ENCODE measurements at places on chromosomes 1 and 21. TPM values are rescaled to one million over a fixed set of nuclear protein-coding genes. Genes with fewer than 3 reads are reported as not detected.

- peak; percentile 90 for DNase-seq
Observed at GRCh38 chr1:181044449-181044966, 10.7 kb downstream of the MR1 start.

DNA sequence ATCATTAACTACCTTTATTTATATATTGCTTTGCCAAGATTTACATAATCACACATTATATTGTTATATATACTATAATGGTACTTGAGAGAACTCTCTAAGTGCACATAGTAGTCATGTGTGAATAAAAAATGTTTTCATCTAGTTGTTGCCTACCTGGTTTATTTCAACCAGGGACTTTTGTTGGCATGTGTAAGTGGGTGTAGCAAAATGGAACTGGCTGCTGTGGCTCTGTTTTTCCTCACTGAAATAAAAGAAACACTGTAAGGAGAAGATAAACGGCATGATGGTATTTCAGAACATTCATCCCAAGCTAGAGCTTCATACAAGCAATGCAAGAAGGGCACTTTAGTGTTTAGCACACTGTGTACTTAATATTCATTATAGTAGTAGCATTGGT is 14.9 kb downstream of the RBBP4 start:
- DNase-seq, result no peak

- no peak for DNase-seq
Observed at GRCh38 chr1:241747992-241748391, 95.9 kb downstream of the WDR64 start.

DNA sequence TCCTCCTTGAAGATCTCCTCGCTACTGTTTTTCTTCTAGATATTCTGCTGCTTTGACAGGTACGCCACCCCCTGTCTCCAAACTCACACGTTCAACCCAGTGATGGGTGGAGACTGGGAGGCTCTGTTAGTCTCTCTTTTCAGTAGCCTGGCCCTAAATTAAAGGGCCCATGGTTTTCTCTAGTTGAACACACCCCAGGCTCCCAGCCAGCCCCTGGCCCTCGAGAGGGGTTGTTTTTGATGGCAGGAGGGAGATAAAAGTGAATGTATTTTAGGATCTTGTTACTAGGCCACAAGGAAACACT is 21.6 kb upstream of the CLDN14 start:
- no peak for DNase-seq

- DNase-seq, result no peak
Observed at GRCh38 chr1:117556341-117556740, 49.5 kb upstream of the TENT5C start.

DNA sequence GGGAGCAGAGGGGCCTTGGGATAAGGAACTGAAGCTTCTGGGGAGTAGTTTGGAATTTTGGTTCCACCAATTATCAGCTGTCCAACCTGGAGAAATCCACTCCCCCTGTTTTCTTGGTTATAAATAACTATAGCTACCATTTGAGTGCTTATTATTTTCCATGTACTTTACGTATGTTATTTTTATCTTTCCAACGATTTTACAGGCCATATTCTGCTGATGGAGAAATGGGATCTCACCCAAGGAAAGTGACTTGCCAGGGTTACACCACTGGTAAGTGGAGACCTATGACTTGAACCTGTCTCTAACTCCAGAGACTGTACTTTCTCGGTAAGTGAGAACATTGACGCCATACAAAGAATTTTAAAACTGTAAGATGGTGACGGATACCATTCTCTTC is 49.0 kb upstream of the CD34 start:
- no peak for DNase-seq

FAM151A gene
- not detected for total RNA-seq

MYOG gene
- total RNA-seq, result not detected

MTARC2 gene
- total RNA-seq, result not detected
